Progenitor cell of endocrine pancreas (in vitro differentiated cells): ENCODE measurements at places on chromosomes 11 and 22. TPM values are rescaled to one million over a fixed set of nuclear protein-coding genes. Genes with fewer than 3 reads are reported as not detected.

- no peak for DNase-seq
Observed at GRCh38 chr22:37325039-37325395, 42.7 kb downstream of the CYTH4 start.

Gene C11orf21
- total RNA-seq, result 0.69 and 0.87 TPM in 2 replicates

DNA sequence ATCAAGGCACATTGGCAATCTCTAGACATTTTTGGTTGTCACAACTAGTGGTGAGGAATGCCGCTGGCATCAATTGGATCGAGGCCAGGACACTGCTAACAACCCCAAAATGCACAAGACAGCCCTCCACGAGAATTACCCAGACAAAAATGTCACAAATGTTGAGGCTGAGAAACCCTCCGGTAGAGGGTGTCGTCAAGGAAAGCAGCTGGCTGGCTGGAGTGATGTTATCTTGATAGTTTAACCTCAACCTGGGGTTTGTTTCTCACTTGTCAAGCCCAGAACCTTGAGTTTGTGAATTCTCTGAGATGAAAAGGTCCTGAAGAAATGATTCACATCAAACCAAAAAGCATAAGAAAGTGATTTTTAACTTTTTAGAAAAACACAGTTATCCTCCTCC is 21.1 kb upstream of the TMPRSS13 start:
- no peak for DNase-seq

GRCh38 chr11:100730266-100730665 is 43.2 kb downstream of the ARHGAP42 start:
- no peak for DNase-seq

- DNase-seq, result no peak
Observed at GRCh38 chr22:46959369-46959768, 196.9 kb downstream of the TBC1D22A start.

- DNase-seq, result no peak
Observed at GRCh38 chr11:86575208-86575855, 97.1 kb downstream of the ME3 start.
